ENCODE measurements at places on chromosomes 5 and 9.
A peak's percentile ranks its signal among the peaks of the same experiment; 100 is the strongest.

DNA sequence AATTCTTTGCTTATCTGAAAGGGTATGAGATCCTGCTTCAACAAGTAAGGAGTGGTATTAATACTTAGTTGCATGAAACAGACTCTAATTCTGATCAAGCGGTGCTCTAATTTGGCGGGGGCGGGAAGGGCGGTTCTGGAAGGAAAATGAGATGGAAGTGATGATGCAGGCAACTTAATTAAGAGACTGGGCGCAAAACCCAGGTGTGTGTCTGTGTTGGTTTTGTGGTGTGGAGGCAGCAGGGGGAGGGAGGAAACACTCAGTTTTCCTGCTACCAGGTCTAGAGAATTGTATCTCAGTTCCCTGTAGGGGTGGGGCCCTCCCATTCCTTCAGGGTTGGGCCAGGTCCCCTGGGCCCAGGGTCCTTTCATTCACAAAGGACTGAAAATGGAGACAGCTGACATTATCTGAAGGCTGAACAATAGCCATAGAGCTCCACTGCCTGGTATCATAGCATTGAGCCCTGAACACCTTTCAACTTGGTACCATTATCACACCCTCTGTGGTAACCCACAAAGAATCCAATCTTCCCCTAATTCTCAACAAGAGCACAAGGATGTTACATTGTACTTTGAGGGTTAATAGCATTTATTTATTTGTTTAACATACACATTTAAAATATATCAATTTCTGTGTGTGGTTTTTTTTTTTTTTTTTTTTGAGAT, 17.2 kb upstream of the C5orf47 start:
- no peak for DNase-seq

DNA sequence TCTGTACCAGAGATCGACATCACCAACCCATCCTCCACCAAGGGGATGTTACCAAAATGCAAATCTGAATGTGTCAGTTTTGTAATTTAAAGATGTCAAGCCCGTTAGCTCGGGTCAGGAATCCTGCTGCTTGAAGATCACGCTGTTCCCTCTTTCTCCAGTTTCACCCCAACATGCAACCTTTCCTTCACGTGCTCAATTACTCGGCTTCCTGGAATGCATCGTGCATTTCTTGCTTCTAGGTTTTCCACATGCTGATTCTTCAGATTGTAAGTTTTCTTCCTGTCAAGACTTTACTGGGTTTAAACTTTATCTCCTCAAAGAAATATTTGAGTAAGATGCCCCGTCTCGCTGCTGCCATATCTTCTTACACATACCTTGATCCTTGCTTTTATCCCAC, 209.5 kb upstream of the SNX2 start:
- DNase-seq = no peak

- DNase-seq = no peak
Measured at GRCh38 chr5:173631478-173631877, 15.0 kb upstream of the BOD1 start.

GRCh38 chr9:133889584-133890301, 102.4 kb downstream of the VAV2 start:
- DNase-seq = peak; percentile 60

GRCh38 chr5:181167814-181168488, 20.6 kb downstream of the OR2V2 start:
- DNase-seq = no peak

DNA sequence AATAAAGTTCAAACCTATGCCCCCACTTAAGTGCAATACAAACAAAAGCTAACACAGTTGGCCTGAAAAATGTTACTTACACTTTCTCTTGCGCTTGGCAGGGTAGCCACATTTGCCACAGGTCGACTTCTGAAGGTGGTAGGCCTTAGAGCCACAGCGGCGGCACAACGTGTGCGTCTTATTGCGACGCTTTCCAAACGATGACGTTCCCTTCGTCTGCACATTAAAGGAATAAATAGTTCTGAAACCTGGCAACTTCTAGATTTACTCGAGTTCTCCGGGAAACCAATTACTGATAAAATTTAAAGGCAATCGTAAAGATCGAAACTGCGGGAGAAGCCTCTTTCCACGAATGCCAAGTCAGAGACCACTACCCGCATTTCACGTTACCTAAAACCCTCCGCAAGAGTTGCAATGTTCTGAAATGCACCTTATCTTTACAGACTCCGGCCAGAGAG, 602 bp downstream of the RPL37 start:
- peak; percentile 24 for DNase-seq

Data from MG63 (cell line).